ENCODE measurements at places on chromosomes 12 and 14.

GRCh38 chr12:19410211-19410610, 29.1 kb upstream of the AEBP2 start:
- DNase-seq, result no peak

DNA sequence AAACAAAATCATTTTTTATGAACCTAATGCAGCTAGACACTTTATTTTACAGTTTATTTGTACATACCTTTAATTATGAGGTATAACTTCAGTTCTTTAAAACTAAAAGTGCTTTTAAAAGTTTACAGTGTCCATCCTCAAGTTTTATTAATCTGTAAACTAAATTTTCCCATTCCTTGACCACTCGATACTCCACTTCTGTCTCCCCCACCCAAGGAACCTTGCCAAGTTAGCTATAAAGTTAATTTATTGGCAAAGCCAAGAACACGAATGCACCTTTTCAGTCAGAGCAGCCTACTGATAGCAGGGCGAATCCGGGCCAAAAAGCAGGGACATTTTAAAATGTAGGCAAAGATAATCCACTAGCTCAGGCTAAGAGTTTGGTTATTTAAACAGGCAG, 29.6 kb downstream of the NAA30 start:
- DNase-seq, result no peak

GRCh38 chr12:110907583-110907982, 12.8 kb downstream of the MYL2 start:
- DNase-seq, result peak; percentile 13

GRCh38 chr12:56565510-56566101, 44.0 kb downstream of the RBMS2 start:
- peak; percentile 64 for DNase-seq

DNA sequence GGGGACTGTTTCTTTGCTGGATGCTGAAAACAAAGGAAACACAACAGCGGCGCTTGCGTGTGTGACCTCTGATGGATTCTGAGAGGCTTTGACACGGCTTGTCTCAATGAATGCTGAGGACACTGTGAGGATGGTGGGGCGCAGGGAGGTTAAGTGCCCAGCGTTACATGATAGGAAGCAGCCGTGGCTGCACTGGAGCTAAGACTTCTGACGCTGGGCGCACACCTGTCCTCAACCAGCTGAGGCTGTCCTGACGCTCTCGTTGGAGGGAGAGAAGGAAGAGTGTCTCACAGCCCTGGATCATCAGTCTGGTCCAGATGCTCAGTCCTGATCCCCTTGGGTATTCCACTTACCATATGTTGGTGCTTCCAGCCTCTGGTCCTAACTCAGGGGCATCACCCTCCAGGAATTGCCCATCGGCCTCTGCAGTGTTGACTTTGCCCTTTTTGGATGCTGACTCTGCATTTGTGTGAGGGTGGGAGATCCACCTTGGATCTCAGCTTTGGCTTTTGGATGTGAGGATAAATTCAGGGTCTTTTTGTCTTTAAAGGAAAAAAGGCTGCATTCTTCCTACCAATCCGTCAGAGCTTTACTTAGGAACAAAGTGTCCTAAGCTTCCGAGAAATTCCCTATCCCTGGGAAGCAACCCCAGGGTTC, 125.2 kb downstream of the ZNF664 start:
- no peak for DNase-seq

GRCh38 chr12:76085520-76085868, 1.0 kb upstream of the NAP1L1 start:
- peak; percentile 32 for DNase-seq

GRCh38 chr12:78531831-78532458, 332.6 kb upstream of the SYT1 start:
- DNase-seq, result no peak

DNA sequence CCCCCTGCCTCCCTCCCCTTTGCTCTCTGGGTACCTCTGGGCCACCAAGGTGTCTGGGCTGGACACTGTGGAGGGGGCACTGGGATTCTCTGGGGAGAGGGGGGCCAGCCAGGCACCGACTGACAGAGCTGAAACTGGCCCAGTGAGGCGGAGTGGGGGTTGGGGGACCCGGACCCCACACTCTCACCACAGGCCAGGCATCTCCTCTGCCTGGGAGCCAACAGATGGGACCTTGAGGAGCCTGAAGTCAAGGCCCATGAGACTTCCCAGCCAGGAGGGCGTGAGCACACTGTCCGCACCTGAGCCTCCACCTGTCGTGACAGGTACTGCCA, 39.8 kb upstream of the PPP1R13B start:
- DNase-seq, result no peak

- DNase-seq, result no peak
These were observed 37.9 kb downstream of the PTPN21 start for GRCh38 chr14:88516861-88517357.

DNA sequence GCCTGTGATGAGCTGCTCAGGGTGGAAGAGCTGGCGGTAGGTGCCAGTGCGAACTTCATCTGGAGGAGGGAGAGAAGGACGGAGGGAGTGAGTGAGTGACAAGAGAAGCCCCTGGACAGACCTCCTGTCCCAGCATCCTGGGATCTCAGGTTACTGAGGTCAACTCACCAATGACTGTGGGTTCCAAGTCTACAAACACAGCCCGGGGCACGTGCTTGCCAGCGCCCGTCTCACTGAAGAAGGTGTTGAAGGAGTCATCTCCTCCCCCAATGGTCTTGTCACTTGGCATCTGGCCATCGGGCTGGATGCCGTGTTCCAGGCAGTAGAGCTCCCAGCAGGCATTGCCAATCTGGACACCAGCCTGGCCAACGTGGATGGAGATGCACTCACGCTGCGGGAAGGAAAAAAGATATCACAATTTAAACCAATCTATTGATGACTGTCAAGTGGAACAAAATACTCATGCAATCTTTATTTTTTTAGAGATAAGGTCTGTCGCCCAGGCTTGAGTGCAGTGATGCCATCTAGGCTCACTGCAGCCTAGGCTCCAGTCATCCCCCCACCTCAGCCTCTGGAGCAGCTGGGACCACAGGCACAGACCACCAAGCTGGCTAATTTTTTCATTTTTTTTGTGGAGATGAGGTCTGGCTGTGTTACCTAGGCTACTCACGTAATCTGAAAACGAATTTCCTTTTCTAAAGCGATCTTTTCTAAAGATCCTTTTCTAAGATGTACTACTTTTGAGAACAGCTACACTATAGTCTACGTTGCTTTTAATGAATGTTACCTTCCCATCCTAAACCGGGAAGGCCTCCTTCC, 1.7 kb downstream of the TUBA1B start:
- no peak for DNase-seq

DNA sequence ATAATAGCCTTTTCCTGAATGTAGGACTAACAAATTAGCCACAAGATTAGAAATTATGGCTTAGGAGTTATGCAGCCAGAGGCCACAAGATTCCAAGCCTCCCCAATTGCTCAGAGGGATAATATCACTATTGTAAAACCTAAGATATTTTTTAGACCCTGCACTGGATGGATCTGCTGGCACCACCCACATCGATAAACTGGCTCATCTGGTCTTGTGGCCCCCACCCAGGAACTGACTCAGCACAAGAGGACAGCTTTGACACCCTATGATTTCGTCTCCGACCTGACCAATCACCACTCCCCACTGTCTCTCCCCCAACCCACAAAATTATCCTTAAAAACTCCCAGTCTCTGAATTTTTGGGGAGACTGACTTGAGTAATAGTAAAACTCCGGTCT, 54.7 kb downstream of the CPM start:
- no peak for DNase-seq

DNA sequence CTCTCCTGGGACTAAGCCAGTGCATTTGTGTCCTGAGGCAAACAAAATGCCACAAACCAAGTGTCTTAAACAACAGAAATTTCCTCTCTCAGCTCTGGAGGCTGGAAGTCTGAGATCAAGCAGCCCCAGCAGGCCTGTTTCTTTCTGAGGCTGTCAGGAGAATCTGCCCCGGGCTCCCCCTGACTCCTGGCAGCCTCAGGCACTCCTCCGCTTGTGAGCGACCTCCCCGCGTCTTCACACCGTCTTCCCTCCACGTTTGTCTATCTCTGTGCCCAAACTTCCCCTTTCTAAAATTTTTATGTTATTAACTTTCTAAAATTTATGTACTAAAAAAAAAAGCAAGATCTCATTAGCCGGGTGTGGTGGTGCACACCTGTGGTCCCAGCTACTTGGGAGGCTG, 59.7 kb downstream of the RIMBP2 start:
- no peak for DNase-seq

GRCh38 chr12:52837781-52838608, 3.9 kb upstream of the KRT79 start:
- no peak for DNase-seq

- no peak for DNase-seq
These were observed 37.6 kb upstream of the SLCO1C1 start for GRCh38 chr12:20657496-20657895.

GRCh38 chr12:47085815-47086252, 6.1 kb upstream of the AMIGO2 start:
- DNase-seq, result peak; percentile 57

DNA sequence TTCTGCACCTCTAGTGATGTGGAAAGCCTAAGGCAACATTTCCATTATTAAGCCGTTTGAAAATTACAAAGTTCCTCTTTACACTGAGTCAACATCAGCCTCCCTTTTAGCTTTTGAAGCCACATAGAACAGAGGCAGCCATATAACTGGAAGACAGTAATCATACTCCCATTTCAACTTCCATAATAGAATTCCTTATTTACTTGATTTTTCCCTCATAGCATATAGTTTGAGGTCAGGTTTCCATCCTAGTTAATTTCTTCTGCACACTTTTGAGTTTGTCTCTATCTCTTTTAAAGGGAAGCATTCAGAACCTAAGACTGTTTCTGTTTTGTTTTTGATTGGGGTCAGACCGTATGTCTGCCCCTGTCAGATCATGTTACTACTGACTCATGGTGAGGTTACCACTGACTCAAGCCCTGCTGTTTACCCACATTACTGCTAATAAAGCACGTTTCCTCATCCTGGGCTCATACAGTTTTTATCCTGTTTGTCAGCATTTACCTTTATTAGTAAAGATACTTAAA, 161.0 kb downstream of the SLC38A4 start:
- DNase-seq, result peak; percentile 75

- peak; percentile 64 for DNase-seq
These were observed 68.2 kb upstream of the ETV6 start for GRCh38 chr12:11581179-11581755.
